ENCODE measurements at places on chromosomes 11 and 22.

DNA sequence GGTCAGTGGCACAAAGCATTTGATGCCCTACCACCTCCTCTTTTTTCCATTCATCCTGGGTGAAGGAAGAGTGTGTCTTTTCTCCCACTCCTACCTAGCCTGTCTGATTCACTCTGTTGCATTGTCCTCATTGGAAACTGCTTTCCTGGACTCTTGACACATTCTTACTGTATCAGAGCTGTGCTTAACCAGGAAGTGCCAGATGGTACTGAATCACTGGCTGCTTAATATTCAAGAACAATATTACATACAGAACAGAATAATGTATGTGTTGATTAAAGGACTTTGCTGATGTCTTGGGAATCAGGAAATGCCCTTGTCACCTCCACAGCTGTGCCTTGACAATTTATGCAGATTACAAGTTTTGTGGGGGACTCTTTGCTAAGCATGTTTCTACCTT lies 44.4 kb downstream of the SVIP start:
- no peak for DNase-seq

- no peak for DNase-seq
Measured at GRCh38 chr11:74559934-74560309, 32.5 kb upstream of the POLD3 start.

GRCh38 chr22:24727218-24727851 lies 47.2 kb downstream of the PIWIL3 start:
- DNase-seq, result peak; percentile 45

DNA sequence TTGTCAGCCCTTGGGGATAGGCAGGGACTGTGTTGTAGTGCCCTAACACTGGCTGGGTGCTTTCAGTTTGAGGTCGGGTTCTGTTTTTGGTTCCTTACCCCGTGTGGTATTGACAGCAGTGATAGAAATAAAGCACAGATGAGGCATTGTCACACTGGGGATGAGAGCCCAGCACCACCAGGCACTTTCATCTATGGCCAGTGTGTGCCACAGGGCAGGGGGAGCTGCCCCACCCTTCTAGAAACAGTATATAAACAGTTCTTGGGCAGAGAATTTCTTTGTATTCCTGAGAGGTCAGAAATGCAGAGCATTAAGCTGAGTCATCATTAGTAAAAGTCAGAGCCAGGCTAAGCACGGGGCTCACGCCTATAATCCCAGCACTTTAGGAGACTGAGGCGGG lies 23.1 kb upstream of the CDC42EP2 start:
- peak; percentile 77 for DNase-seq

GRCh38 chr11:1803246-1803645 lies 31.5 kb upstream of the SYT8 start:
- DNase-seq, result no peak

GRCh38 chr22:36713436-36713835 lies 9.9 kb upstream of the CACNG2 start:
- no peak for DNase-seq

Data from myocyte (in vitro differentiated cells).